Retina (tissue), 1 donor: ENCODE measurements at places on chromosomes 1 and 21.

DNA sequence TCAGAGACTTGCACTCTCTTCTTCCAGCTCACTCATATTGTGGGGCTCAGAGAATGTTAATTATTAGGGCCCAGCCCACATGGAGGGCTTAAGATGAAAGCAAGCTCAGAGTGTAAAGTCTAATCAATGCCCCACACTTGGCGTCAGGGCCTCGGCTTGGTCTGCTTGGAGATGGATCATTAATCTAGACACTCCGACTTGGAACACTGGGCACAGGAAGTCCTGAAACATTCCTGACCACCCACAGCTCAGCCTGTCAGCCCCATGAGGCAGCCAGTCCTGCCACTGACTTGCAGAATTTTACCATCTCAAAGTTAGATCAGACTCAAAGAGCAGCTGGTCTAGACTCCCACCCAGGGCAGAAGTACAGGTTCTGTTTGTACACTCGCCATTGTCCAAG lies 69.8 kb upstream of the TRABD2B start:
- DNase-seq, result no peak

- DNase-seq, result no peak
Observed at GRCh38 chr1:43272161-43272560, 2.4 kb downstream of the TMEM125 start.

GRCh38 chr1:187928288-187928687 lies 1099.5 kb downstream of the PLA2G4A start:
- peak; percentile 41 for DNase-seq

DNA sequence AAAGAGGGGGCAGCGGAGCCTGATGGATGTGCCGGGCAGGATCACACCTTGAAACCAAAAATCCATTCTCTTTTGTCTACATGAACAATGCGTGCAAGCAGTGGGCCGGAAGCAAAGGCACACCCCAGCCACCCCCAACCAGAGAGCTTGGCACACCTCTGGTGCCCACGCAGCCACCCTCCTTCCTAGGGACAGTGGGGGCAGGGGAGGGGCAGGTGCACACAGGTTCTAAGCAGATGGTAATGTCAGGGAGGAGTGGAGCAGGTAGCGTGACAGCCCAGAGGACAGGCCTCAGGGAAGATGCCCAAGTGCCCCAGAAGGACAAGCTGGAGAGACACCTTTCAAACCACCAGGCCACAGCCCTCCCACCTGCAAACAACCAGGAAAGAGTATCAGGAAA lies 36.5 kb downstream of the SYF2 start:
- no peak for DNase-seq

DNA sequence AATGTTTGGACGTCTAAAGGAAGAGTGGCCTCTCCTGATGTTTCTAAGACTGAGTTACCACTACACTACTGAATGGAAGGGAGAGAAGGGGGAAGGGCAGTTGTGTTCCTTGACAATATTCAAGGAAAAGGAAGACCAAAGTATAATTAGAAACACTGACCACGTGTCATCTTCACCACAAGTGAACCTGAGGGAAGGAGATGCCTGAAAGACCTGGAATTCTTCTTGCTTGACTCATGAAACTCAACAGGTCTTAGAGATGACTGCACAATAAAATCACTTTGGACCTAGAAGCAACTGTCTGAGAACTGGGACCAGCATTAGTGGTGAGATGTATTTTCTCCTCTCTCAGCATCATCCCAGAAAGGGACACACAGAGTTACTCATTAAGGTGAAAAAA lies 56.7 kb downstream of the PTPN14 start:
- DNase-seq, result no peak

DNA sequence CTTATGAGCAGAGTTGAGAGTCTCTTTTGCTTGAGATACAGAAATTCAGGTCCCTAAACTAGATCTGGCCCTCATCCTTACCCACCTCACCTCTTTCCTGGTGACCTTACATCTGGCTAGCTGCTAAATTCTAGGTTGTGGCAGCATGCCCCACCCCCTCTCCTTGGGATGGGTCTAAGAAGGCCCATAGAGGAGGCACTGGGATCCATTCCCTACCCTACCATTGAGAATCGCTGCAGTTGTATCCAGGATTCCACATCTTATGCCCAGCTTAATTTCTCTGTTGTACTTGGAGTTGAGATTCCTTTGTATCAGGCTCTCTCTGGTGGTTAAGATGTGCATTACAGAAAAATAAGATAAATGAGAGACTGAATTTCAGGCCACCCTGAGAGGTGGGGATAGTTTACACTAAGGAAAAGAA lies 9.5 kb upstream of the TMEM39B start:
- peak; percentile 62 for DNase-seq

DNA sequence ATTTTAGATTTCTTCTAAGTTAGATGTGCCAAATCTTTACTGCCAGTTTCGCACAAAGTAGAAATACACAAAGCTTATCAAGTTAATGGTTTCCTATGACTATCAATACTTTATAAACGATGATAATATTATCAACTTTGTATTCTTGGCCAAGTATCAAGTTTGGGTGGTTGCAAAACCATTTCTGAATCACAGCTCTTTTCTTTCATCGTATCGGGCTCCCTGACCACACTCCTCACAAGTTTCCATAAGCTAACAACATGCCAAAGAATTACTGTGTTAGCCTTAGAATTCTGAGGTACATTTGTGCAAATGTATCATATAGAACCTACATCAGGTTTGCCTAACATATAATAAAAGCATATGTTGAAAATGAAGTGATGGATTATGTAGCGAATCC lies 311.0 kb downstream of the KCTD3 start:
- DNase-seq, result no peak

- DNase-seq, result no peak
Observed at GRCh38 chr1:229006121-229006870, 264.6 kb upstream of the RAB4A start.

GRCh38 chr1:69090170-69090569 lies 477.6 kb upstream of the LRRC7 start:
- no peak for DNase-seq

DNA sequence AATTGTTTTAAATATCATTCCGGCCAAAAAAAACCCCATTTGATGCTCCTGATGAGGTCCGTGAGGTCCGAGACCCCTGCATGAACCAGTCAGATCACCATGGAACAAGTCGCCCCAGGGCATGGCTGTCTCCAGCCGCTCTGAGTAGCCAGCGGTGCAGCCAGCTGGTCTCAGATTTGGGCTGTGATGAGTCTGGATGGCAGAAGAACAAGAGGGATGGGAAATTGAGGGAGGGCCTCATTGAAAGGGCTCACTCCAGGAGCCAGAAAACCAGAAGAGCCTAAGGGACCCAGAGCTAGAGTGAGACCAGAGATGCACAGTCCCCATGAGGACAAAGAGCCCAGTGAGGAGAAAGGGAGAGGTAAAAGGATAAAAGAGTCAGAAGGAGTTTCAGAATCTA lies 174.0 kb downstream of the TOMM20 start:
- no peak for DNase-seq

- no peak for DNase-seq
Observed at GRCh38 chr1:40422630-40423263, 27.5 kb upstream of the ZFP69B start.

- DNase-seq, result no peak
Observed at GRCh38 chr1:154553056-154554030, 5.1 kb downstream of the UBE2Q1 start.

- DNase-seq, result no peak
Observed at GRCh38 chr21:29189353-29189752, 58.9 kb downstream of the MAP3K7CL start.

DNA sequence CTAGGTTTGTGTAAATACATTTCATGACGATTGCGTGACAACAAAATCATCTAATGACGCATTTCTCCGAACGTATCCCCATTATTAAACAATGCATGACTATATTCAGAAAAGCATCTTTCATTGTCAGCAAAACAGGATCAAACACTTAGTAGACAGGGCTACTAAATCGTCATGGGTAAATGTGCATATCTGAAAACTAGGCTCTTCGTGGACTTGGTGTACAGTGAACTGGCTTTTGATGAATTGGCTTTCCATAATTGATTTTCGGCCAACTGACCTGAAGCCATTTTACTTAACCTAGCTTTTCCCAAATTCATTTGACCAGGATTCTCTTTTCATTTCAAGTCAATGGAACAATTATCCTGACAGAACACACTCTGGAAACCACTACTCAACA lies 665.0 kb downstream of the SMYD3 start:
- DNase-seq, result no peak

DNA sequence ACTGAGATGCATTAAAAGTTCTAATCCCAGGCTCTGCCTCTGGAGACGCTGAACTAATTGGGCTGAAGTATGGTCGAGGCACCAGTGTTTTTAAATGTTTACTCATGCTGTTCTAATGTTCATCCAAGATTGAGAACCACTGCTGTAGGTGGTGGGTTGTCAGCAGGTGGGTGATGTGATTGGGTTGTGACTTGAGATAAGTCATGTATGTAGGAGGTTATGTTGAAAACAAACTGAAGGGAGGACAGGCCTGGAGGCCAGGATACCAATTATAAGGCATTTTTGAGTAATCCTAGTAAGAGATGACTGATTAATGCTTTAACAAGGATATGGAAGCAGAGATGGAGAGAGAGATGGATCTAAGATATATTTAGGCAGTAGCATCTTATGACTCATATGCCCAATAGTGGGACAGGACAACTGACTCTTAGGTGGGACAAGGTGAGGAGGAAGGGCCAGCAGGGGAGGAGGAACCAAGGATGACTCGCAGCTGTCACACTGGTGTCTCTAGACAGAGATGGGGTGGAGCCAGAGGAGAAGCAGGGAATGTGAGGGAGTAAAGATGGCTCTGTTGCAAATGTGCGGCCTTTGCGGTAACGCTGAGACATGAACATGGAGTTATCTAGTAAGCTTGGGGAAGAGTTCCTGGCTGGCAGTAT lies 29.3 kb downstream of the RAB4A start:
- no peak for DNase-seq

- no peak for DNase-seq
Observed at GRCh38 chr1:4351453-4351852, 303.0 kb upstream of the AJAP1 start.

DNA sequence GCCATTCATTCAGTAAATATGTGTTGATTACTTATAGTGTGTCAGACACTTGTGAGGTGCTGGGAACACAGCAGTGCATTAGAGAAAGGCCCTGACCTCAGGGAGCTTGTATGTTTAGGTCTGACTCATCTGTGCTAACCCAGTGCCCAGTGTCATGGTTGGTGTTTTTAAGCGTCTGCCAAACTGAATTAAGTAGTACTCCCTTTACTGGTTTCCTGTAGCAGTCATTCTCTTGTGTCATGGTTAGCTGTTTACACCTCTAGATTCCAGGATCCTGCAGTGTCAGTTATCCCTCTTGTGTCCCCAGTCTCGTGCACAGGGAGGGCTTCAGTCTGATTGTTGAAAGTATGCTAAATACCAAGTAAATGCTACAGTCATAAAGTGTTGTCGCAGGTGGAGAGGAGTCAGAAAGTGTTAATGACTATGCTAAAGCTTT lies 14.2 kb downstream of the UCK2 start:
- no peak for DNase-seq

GRCh38 chr1:111542187-111542586 lies 38.8 kb upstream of the ADORA3 start:
- no peak for DNase-seq

DNA sequence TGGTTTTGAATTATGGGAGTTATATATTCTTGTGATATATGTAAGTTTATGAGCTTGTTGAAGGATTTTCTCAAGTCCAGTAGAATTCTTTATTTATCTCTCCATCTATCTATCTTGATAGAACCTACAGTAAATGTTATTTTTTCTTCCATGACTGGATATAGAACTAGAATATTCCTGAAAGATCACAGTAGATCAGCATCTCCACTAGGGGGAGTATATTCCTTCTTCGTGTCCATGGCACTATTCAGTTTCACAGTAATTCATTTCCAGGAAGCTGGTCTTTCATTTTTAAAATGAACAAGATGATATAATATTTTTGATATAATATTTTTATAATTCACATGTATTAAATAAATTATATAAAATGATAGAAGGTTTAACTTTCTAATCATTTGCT lies 18.8 kb downstream of the TMPRSS15 start:
- DNase-seq, result no peak

GRCh38 chr1:65221638-65222339 lies 73.8 kb downstream of the AK4 start:
- no peak for DNase-seq

GRCh38 chr1:86140281-86140880 lies 16.2 kb downstream of the COL24A1 start:
- DNase-seq, result no peak

- DNase-seq, result no peak
Observed at GRCh38 chr1:177858332-177858821, 111.5 kb downstream of the SEC16B start.

DNA sequence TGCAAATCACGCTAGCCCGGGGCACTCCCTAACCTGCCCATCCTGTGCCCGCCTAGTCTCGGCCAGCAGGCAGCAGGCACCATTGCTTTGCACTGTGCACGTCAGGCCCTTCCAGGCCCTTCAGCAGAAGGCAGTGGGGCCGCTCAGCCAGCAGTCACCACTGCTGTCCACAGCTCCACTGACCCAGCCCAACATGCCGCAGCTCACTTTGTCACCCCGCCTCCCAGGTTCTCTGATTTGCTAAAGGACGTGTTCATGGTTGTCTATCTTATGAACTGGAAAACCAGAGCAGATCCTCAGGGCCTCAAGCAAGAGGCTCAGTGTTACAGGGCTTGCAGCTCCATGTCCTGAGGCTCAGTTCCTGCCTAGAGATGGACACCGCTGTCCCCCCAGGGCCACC lies 14.2 kb upstream of the SPOCD1 start:
- no peak for DNase-seq

DNA sequence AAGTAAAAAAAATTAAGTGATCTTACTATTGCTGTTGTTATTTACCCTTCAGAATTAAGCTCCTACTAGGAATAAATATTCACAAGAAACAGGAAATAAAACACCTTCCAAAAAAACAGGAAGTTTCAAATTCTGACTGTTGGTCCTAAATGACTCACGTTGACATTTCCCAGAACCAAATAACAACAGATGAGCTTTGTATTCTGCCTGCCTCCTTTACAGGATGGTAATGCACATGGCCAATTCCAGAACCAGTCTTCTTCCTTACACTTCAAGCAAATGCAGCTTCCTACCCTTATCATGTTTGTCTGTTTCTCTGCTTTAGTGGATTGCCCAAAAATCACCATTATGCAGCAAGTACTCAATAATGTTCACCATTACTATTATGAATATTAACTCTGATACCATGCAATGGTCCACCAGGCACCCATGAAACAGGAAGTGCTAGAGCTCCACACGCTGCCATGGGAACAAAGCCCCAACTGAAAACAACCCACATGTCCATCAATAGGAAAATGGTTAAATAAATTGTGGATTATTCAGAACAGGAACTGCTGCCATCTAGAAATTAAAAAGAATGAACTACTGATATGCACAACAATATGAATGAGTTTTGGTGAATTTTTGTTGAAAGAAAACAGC lies 8.9 kb downstream of the CASP9 start:
- no peak for DNase-seq
